ENCODE measurements at places on chromosomes 6 and 20.

DNA sequence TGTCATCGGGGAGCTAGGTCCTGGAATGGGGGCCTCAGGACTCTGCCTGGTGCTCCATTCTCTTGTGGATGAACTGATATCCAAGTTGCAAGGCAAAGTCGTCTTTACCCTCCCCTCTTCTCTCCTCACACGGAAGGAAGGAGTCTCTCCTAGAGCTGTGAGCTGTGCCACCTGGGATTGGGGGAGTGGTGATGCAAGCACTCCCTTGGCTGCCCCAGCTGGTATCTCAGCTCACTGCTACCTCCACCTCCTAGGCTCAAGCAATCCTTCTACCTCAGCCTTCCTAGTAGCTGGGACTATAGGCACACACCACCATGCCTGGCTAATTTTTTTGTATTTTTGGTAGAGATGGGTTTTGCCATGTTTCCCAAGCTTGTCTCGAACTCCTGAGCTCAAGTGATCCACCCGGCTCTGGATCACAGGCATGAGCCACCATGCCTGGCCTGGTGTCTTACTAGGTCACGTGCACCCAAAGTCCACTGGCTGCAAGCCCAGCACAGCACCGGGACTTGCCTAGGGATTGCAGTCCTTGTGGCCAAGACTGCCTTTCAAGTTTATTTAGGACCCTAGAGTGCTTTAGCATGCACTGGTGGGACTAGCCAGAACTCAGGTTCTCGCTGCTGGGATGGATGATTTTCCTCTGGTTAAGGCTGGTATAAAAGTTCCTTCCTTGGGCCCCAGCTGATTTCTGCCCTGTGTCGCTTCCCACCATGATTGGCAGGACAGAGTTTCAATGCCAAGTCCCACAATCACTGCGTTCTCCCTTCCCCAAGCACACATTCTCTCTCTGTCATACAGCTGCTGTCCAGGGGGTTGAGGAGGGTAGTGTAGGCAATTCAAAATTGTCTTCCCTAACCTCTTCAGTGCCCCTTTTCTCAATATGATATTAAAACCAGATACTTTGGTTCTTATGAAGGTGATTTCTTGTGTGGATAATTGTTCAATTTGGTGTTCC is 33.5 kb downstream of the SMAP1 start:
- no peak for DNase-seq

- no peak for DNase-seq
These were observed 84.0 kb downstream of the CHD6 start for GRCh38 chr20:41534170-41534569.

- no peak for DNase-seq
These were observed 637.6 kb downstream of the RNF144B start for GRCh38 chr6:19024737-19025136.

- DNase-seq: peak; percentile 53
These were observed 4.0 kb downstream of the CDKN1A start for GRCh38 chr6:36682328-36683144.

GRCh38 chr6:150301846-150302519 is 66.8 kb upstream of the IYD start:
- DNase-seq: no peak

DNA sequence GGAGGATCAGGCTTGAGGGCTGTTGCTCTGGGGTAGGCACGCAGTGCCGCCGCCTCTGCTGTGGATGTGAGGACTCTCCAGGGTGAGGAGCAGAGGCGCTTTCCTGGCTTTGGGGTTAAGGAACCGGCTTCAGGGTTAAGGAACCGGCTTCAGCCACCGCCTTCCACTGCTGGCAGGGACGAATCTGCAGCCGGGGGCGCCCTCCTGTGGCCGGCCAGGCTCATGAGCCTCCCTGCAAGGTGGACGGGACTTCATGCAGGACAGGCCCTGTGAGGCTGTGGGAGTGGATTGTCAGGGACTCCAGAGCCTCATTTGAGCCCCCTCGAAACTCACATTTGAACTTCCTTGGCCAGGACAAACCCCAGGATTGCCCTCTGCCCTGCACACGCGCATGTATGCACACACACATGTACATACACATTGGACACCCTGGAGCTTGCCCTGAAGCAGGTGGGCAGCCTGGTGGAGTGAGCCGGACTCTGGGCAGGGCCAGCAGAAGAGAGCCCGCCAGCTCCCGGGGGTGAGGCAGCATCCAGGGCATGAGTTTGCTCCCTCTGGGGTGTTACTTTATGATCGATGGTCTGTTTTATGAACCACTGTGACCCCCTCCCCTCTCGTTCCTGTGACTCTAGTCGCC is 146.9 kb downstream of the PHACTR3 start:
- DNase-seq: no peak

- DNase-seq: no peak
These were observed 21.9 kb upstream of the SCUBE3 start for GRCh38 chr6:35191889-35192288.

- DNase-seq: no peak
These were observed 184.8 kb upstream of the ECI2 start for GRCh38 chr6:4319981-4320683.

- DNase-seq: no peak
These were observed 50.5 kb upstream of the FRMD1 start for GRCh38 chr6:168129292-168130167.

DNA sequence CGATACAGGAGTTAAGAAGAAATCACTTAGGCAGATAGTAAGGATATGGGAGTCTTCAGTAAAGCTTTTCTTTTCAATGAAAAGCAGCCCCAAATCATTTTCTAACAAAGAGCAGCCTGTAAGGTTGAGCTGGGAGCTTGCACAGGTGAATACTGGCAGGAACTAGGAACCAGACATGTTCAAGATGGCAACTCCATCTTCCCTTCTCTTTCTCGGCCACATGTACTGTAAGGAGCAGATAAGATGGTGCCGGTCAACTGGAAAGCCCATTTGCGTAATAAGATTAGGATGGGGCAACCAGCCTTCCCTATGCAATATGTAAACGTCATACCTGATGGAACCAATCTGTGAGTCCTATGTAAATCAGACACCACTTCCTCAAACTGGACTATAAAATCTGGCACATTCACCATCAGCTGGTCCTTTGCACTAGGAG is 46.2 kb upstream of the RNGTT start:
- no peak for DNase-seq

- no peak for DNase-seq
These were observed 699.0 kb downstream of the KHDRBS2 start for GRCh38 chr6:61586934-61587537.

GRCh38 chr20:35886537-35886936 is 67.8 kb downstream of the SCAND1 start:
- DNase-seq: no peak

DNA sequence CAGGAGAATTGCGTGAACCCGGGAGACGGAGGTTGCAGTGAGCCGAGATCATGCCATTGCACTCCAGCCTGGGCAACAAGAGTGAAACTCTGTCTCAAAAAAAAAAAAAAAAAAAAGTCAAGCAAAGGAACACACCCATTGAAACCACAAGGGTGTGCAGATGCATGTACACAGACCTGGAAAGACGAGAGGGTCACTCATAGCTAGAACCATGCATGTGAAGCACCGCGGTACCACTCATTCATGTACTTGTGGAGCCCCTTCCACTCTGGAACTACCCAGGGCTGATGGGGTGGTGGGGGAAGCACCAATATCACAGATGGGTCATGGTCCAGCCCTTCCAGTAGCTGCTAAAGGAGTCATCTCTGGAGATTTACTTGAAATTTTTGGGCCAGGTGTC is 7.4 kb upstream of the TJAP1 start:
- DNase-seq: no peak

DNA sequence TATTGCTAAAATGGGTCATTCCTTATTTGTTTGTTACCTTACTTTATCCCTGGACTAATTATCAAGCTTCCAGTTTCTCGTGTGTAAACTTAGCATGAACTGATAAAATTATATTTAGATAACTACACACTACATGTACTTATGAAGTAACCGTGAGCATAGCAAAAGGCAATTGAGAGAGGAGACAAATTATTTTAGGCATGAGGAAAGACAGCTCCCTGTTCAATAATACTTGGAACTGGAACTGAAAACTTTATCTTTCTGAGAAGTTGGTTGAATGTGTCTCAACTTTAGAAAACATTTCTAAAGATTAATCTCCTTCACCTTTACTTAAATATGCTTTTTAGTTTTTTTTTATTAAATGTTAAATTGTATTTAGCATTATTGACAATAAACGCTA is 11.4 kb downstream of the CRISP3 start:
- DNase-seq: no peak

- no peak for DNase-seq
These were observed 60.4 kb downstream of the HAO1 start for GRCh38 chr20:7879883-7880282.
